ENCODE measurements at places on chromosomes 4 and X.
A peak's percentile ranks its signal among the peaks of the same experiment; 100 is the strongest.

- no peak for DNase-seq
Measured at GRCh38 chr4:154625971-154626370, 13.5 kb upstream of the FGG start.

DNA sequence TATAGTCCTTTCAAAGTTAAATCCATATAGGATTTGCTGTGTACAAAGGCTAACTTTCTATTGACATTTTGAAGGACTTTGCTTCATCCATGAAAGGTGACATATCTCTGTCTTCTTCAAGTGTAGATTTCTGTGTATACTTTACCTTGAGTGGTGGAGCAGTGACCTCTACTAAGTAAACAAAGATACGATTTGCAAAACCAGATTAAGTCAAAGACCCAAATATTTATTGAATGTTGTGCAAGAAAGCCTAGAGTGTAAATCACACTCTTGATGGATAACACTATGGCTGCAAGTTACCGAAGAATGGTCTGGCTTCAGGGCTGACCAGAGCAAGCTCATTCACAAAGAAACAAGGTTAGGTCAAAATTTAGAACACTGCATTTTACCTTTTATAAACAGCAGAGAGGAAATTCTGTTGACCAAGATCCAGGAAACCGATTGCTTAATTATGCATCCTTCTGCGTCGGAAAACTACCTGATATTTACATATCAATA lies 5.4 kb upstream of the FGG start:
- DNase-seq: no peak

- DNase-seq: peak; percentile 2
Measured at GRCh38 chr4:144906181-144906925, 191.6 kb downstream of the ANAPC10 start.

- no peak for DNase-seq
Measured at GRCh38 chrX:63258144-63258543, 93.0 kb downstream of the SPIN4 start.

DNA sequence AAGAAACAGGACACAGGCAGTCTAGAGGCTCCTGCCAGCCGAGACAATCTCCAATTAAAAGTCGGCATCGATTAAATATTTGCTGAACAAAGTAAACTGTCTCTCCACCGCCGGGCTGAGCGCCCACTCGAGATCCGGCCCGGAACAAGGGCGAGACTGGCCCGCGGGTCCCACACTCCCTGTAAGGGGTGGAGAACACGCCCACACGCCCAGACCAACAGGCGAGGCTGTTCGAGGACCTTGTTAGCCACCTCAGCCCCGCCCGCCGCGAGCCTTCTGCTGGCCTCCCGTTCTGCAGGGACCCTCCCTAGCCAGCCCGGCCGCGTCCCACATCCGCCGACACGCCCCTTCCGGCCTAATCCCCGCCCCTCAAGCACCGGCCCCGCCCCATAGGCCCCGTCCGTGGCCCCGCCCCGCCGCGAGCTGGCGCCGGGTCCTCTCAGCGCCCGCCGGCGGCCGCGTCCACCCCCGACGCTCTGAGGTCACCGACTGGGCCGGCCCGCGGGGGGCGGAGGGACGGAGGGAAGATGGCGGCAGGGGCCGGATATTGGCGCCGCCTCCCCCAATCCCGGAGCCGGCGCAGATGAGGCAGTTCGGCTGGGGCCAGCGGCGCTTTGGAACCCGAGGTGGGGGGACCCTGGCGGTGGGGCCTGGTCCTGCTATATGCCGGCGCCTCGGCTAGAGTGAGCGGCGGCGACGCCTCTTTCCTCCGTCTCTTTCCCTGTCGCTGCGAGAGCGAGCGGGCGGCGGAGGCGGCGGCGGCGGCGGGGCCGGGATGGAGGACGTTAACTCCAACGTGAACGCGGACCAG lies at the start of gene SLAIN2:
SLAIN2 (plus strand) TSS at position 565 of the 811 bp plus-strand sequence; CDS start at position 776, 211 bp downstream.
- DNase-seq: peak; percentile 99

GRCh38 chrX:37509349-37509748 lies 62.1 kb upstream of the LANCL3 start:
- DNase-seq: peak; percentile 5

DNA sequence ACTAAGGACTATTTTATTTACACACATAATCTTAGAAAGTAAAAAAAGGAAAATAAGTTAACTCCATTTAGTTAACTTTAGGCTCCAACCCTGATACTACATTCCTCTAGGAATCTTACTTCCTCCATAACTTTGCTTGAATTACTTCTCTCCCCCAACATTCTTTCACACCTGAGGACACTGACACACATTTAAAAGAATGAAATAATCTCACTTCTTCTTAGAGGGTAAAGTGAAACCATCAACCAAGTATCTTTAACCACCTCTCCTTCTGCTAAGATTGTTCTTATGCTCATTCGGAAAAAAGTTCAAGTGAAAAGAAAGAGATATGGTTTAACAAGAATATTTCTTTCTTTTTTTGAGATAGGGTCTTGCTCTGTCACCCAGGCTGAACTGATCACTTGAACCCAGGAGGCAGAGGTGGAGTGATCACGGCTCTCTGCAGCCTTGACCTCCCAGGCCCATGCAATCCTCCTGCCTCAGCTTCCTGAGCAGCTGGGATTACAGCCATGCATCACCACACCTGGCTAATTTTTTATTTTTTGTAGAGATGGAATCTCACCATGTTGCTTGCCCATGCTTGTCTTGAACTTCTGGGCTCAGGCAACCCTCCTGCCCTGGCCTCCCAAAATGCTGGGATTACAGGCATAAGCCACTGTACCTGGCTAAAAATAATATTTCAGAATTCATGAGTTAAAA lies 28.5 kb downstream of the SLC25A4 start:
- no peak for DNase-seq

- no peak for DNase-seq
Measured at GRCh38 chrX:152600853-152601633, 36.7 kb upstream of the GABRQ start.

GRCh38 chrX:65406532-65406931 lies 128.1 kb downstream of the LAS1L start:
- DNase-seq: no peak

- DNase-seq: no peak
Measured at GRCh38 chr4:40685300-40685699, 55.6 kb upstream of the RBM47 start.

DNA sequence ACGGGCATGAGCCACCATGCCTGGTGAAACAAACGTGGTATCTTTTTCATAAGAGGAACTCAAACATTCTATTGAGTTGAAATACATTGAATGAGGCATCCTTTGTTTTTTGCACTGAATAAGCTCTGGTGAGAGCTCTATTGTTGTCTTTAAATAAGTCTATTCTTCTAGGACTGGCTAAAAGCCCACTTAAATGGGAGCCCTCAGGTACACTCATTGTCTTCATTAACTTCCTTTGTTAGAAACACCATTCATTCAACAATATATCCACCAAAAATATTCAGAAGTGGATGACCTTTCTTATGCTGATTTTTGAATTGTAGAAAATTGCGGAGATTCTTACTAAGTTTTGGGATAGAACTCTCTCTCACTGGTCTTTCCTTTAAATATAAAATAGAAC lies 568.0 kb downstream of the IL1RAPL1 start:
- no peak for DNase-seq

DNA sequence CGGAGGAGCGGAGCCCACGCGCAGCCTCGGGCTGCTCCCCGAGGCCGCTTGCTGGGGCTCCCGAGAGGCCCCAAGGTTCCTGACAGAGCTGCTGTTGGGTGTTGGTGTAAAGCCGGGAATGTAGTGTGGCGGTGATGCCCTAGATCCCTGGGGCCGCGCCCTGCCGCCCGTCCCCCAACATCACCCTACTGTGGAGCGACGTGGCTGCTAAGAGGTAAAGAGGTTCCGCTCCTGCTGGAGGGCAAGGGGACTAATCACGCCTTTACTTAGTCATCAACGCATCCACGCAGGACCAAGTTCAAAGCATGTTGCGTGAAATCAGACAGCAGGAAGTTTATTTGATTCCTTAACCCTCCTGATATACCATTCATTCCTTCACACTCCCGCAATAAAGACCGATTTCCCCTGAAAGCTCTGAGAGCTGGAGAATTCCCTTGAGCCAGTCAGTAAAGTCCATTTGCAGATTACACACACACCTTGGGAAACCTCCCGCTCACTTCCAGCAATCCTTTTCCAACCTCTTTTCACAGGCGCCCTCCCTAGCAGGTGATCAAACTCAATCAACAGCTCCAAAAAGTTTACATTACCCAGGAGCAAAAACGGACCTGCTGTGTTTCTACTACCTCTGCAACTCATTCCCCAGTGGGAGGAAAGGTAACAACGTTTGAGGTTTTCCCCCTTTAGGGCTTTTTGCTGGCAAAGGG lies 579 bp upstream of the GABRA2 start:
- no peak for DNase-seq

DNA sequence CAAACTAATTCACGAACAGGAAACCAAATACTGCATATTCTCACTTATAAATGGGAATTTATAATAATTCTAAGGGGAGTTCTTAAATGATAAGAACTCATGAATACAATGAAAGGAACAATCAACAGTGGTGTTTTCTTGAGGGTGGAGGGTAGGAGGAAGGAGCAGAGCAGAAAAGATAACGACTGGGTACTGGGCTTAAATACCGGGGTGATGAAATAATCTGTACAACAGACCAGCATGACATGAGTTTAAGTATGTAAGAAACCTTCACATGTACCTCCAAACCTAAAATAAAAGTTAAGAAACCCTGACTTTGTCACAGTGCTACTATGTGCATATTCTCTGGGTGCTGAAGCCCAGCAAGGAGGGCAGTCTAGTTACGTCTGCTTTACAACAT lies 6.6 kb downstream of the FREM3 start:
- DNase-seq: no peak

DNA sequence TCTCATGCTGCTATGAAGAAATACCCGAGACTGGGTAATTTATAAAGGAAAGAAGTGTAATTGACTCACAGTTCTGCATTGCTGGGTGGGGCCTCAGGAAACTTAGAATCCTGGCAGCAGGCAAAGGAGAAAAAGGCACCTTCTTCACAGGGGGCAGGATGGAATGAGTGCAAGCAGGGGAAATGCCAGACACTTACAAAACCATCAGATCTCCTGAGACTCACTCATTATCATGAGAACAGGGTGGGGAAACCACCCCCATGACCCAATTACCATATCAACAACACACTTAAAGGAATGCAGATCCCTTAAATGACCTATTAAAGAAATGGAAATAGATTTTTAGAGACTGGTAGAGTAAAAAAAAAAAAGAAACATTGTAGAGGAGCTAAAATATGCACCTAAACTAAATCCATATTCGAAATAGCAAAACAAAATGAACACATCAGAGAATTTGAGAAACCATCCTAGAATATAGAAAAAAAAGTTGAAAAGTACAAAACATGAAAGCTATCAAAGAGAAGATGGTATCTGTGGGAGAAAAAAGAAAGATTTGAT lies 104.3 kb upstream of the UGT8 start:
- DNase-seq: no peak

GRCh38 chr4:38873290-38873944 lies 5.8 kb downstream of the FAM114A1 start:
- DNase-seq: no peak

GRCh38 chr4:17535242-17535641 lies 20.3 kb downstream of the CLRN2 start:
- no peak for DNase-seq

GRCh38 chr4:8830611-8831200 lies 40.9 kb downstream of the HMX1 start:
- no peak for DNase-seq

DNA sequence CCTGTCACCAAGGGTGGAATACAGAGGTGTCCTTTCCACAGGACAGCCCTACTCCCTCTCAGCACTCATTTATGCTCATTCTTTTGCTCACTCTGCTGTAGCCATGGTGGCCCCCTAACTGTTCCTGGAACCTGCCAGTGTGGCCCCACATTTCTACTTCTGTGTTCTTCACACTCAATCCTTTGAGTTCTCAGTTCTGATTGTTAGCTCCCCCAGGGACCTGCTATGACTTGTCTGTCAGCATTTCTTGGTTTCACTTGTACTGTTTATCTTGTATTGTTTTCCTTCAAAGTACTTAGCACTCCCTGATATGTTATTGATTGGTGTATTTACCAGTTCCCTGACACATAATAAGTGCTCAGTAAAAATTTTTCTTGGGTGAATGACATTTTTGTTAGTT lies 14.9 kb downstream of the VBP1 start:
- no peak for DNase-seq

- DNase-seq: no peak
Measured at GRCh38 chr4:98662626-98663225, 4.3 kb upstream of the TSPAN5 start.

GRCh38 chr4:186808630-186809018 lies 85.0 kb upstream of the FAT1 start:
- no peak for DNase-seq

DNA sequence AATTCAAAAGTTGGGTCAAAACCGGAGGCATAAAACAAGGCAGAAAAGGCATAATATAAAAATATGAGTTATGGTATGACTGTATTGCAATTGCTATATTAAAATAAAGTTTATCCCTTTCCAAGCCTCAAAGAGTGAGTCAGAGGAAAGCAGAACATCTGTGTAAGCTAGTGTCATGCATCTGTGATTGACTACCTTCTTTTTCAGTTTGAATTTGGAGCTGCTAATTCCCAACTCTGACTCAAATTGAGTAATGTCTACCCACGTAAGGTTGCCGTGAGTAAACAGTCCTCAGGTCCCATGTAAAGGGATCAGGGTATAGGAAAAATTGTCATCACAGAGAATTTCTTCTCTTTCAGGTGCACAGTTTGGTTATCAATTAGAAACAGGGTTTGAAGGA lies 6.5 kb upstream of the SLITRK4 start:
- DNase-seq: no peak

GRCh38 chr4:98204236-98204553 lies 57.0 kb upstream of the RAP1GDS1 start:
- no peak for DNase-seq

DNA sequence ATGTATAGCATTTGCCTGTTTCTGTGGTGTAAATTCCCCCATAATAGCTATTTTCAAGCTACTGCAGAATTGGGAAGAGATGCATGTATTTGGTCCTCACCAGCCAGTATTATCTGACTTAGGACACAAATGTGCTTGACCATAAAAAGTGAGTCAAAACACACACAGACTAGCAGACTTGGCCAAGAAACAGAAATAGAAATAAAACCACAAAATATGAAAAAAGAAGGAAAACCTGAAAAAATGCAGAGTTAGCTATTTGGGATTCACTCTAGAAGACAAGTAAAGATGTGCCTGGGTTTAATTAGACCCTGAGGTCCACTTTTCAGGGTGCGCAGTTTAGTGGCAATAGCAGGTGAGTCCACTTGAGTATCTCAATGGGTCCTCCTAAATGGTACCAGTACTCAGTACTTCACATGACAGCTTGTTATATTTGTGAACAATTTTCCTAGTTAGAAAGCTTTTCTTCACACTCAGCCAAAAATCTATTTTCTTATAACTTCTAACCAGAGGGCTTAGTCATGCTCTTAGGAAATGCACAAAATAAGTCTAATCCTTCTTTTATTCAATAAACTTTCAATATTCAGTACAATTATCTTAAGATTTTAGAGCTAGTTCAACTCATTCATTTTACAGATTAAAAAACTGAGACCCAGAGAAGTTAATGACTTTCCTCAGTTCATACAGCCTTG lies 108.7 kb upstream of the JADE1 start:
- no peak for DNase-seq

DNA sequence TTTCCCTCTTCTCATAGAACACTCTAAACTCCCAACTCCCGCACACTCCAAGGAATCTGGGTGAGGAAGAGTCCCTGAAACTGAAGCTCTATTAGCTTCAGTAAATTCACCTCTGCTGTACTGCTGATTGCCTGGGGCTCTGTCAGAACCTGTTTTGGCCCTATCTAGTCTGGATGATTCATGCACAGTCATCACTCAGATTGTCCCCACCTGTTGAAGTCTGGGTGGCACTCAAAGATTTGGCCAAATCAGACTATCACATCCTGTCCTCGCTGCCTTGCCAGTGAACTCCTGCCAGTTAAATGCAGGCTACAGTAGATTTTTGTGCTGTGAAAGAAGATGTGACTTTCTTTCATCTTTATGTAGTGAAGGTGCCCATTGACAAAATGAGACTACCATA lies 63.5 kb upstream of the EMCN start:
- DNase-seq: no peak
